Esophagus squamous epithelium (tissue), 5 donors: ENCODE measurements at places on chromosomes 5 and 9.

DNA sequence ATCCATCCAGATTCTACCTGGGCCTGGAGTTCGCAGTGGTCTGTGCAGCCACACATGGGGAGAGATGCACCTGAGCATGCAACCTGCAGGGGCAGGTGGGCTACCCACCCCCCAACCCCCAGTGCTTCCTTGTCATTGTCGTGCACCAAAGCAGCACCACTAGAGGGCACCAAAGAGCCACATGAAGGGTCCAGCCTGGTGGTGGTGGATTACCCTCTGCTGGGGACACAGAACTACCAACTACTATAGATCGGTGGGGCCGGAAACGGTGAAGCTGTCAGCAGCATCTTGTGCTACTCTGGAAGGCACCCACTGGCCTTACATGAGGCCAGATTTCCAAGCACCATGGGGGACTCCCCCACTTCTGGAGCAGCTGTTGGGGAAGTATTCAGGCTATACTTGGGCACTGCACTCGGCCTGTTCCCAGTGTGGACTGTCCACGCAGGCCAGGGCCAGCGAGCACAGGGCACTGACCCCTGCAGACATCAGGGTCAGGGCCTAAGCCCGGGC is 60.2 kb upstream of the TBC1D2 start:
- peak; percentile 12 for DNase-seq

GRCh38 chr9:109721001-109721400 is 59.0 kb upstream of the PALM2AKAP2 start:
- no peak for DNase-seq

DNA sequence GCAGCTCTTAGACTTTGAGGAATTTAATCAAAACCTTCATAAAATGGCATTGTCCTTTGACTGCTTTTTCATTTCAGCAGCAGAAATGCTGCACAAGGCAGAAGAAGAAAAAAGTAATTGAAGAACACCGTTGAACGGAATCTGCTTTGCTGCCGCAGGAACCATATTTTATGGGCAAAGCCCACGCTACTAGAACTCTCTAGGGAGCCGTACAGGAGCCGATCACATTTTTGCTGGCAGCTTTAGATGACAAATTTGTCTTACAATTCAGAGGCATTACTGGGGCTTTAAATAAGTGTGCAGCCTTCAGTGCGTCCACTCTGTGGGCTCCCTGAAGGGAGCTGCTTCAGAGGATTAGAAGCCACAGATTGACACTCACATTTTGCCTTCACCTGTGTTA is 5.4 kb downstream of the CFAP90 start:
- DNase-seq, result no peak

DNA sequence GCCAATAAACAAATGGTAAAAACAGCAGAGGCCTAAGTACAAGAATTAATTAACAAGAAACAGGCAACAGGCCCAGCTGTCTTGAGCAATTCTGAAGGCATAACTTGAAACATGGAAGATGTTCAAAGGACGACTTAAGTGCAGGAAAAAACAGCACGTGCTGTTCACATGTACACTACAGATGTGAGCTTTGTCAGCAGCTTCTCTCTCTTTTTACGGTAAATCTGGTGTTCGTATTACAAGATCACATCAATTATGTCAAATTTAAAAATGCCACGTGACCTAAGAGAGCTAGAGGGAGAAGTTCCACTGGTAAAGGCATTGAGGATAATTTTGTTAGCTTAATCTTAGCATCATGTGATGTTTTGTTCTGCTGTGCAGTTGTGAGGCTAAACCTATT is 281.1 kb downstream of the PSAT1 start:
- no peak for DNase-seq

- no peak for DNase-seq
Observed at GRCh38 chr5:133251296-133252132, 199.7 kb downstream of the HSPA4 start.

GRCh38 chr9:132648685-132649084 is 21.1 kb downstream of the DDX31 start:
- no peak for DNase-seq

DNA sequence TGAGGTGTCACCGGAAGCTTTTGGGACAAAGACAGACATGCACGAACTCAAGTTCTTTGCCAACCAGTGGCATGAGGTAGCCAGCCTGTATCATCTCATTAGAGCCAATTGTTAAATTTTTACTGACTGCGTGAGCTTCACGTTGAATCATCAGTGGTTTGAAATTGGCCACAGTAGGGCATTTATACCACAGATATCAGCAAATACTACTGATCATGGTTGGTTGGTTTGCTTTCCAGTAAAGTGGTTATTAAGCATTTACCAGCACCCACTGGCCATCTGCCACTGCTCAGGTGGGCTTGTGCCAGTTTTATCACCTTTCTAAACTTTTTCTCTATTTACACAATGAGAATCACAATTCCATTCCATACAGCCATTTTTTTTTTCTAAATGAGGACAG is 28.4 kb upstream of the SHC3 start:
- no peak for DNase-seq
